Activated T-helper 17 cell treated with anti-CD3 and anti-CD28 coated beads, Interleukin-2, amount 50 U/mL, for 72 hours (primary cell): ENCODE measurements at places on chromosomes 11 and 22. TPM values are rescaled to one million over a fixed set of nuclear protein-coding genes. Genes with fewer than 3 reads are reported as not detected.

DNA sequence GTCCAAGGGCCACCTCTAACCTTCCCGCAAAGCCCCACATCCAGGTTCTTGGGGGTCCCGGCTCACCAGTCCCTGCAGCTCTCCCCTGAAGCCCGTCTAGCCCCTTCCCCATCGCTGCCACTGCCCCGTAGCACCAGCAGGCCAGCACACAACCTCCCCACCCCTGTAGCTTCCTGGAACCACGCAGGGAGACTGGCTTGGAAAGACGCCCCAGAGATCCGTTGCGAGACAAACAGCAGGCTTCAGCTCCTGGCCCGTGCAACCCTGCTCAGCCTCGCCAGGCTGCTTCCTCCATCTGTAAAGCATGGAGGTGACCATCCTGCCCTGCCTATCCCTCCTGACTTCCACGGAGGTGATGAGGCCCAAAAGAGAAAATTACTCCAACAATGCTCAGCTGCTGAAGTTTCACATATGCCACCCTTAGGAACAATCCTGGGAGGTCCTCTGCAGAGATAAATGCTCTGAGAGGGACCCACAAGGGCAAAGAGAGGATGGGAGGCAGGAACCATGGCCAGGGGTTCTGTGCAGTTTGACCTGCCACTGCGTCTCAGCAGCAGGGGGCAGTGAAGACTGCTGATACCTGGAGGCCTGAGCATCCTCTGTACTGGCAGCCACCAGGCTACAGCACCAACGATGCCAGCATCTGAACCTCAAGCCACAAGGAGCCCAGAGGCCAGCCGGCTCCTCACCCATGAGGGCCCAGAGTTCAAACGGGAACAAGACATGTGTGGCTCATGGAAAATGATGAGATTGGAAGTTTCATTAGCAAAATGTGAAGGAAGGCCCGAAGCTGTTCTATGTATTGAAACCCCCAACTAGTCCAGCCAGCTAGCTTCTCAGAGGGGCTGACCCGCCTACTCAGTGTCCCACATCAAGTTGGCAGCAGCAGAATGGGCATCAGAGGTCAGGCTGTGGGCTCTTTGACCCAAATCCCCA is 16.1 kb downstream of the DGCR2 start:
- H3K4me3 ChIP-seq, result no peak overlapping the region
- ATAC-seq, result peak; percentile 39
- H3K27me3 ChIP-seq, result no peaks in the 10 kb centered on the region
- peaks cover 35% of the 10 kb centered on the region for H3K4me1 ChIP-seq

DNA sequence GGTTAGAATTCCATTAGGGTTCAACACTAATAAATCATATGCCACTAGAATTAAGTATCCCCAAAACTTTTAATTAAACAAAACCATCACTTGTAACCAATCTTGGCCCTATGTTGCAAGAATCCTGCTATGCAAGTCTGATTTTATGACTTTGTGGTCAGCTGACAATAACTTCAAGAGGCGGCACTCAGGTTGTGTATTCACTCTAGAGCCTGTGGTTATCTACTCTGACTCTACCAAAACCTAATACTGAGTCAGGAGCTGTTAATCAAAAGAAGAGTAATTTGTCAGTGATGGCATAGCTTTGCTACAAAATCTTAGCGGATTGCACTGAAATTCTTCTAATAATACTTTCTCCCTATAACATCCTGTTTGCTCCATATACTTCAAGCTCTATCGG is 253.7 kb downstream of the AASDHPPT start:
- H3K27me3 ChIP-seq, result no peaks in the 10 kb centered on the region
- no peaks in the 10 kb centered on the region for H3K36me3 ChIP-seq
- no peak for ATAC-seq
- H3K4me3 ChIP-seq, result no peak overlapping the region
- no peaks in the 10 kb centered on the region for H3K4me1 ChIP-seq

DNA sequence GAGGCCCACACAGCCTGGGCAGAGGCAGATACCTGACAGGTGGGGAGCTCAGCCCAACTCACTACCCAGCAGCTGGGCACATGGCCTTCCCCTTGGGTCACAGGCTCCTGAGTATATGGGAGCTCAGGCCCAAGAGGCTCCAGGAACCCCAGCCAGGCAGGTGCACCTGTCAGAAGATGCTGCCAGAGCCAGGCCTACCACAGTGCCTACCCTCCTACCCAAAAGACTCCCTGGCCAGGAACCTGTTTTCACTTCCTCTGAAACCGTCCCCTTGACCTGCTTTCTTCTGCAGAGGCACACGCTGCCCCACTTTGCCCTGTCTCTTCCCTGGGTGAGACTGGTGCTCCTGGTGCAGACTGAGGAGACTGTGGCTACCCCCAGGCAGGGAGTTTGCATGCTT is 2.9 kb downstream of the CHID1 start:
- H3K27ac ChIP-seq, result no peak overlapping the region
- peak overlapping the region; percentile 81 for H3K4me3 ChIP-seq
- peaks cover 10% of the 10 kb centered on the region for H3K4me1 ChIP-seq
- H3K36me3 ChIP-seq, result peaks cover 44% of the 10 kb centered on the region
- no peaks in the 10 kb centered on the region for H3K27me3 ChIP-seq

DNA sequence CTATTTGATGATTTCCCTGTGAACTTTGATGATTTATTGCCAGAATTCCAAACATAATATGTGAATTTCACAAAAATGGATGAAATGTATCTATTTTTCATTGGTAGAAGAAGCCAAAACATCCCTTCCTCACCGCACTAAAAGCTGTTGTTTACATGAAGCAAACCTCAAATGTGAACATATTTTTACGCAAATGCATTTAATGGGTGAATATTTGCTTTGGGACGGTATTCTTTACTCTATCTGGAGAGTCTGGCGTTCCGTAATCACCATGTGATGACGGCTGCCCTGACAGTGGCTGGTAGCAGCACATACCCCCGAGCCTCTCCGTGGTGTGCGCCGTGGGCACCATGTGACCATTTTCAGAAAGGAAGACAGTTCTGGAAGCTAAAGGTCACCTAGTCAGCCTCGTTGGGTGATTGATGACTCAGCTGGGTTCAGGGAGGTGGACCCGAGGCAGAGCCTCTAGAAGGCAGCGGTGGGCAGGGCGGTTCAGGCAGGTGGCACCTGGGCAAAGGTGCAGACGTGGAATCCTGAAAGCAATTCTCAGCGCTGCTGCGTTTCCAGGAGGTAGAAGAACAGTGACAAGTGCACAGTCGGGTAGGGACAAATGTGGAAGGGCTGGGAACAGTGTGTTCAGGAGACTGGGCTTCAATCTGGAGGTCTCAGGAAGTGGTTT is 45.3 kb downstream of the PPARA start:
- H3K4me3 ChIP-seq, result no peak overlapping the region
- no peak for ATAC-seq
- no peak overlapping the region for H3K27ac ChIP-seq

The SEC14L3 gene
- not detected for total RNA-seq

The JHY gene
- total RNA-seq, result 1.2 TPM

The KCNJ11 gene
- not detected for total RNA-seq

DNA sequence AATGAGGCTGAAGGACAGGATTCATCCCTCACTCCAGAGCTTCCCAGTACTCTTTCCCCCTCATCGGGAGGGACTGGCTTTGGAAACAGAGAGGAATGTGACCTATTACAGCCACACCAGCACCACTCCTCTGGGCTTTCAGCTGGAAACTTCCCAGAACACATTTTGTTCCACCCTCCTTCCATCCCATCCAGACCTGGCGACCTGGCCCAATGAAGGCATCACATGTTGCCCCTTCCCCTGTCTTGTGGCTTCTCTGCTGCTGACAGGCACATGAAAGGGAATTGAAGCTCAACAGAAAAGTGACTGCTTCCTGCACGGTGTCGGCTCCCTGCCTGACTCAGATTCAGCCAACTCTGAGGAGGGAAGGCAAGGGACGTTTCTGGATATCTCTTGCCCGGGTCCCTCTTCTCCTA is 19.1 kb downstream of the IRAG1 start:
- peaks cover 55% of the 10 kb centered on the region for H3K27me3 ChIP-seq
- no peaks in the 10 kb centered on the region for H3K4me1 ChIP-seq
- ATAC-seq, result no peak
- no peak overlapping the region for H3K4me3 ChIP-seq

The YPEL4 gene
- total RNA-seq, result 1.5 TPM

DNA sequence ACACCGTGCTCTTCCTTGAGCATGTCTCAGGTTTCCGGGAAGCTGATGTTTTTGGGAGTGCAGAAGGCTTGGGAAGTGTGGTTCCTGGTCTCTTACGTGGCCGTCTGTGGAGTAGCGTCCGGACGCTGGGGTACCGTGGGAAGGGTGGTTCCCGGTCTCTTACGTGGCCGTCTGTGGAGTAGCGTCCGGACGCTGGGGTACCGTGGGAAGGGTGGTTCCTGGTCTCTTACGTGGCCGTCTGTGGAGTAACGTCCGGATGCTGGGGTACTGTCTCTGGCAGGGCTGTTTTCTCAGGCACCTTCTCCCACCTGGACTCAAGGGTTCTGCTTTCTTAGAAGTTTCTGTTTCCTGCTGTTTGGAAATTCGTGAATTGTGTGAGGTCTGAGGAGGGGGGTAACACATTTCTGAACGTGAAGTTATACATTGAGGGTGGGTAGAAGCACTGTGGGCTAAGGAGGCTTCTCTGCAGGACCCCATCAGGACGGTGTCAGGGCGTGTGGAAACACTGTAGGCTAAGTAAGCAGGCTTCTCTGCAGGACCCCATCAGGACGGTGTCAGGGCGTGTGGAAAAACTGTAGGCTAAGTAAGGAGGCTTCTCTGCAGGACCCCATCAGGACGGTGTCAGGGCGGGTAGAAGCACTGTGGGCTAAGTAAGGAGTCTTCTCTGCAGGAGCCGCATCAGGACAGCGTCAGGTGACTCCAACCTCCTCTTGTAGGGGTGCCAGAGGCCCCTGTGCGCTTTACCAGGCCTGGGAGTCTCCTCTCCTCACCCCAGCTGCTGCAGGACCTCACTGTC is 5.3 kb upstream of the IFITM3 start:
- peak overlapping the region; percentile 63 for H3K4me3 ChIP-seq
- H3K4me1 ChIP-seq, result peaks cover 18% of the 10 kb centered on the region
- H3K27ac ChIP-seq, result peak overlapping the region; percentile 88

The CATSPER1 gene
- total RNA-seq, result 2.1 TPM

- no peaks in the 10 kb centered on the region for H3K4me1 ChIP-seq
- no peak within 1 kb of the TSS for H3K4me3 ChIP-seq
- H3K27me3 ChIP-seq, result no peaks in the 10 kb centered on the region
- no peak within 1 kb of the TSS for H3K27ac ChIP-seq
Observed at GRCh38 chr11:55342901-55343300, at the start of gene OR4A16. Gene OR4A16, plus strand, starts transcription at chr11:55343201. Its CDS starts 0 bp downstream, at chr11:55343201.

DNA sequence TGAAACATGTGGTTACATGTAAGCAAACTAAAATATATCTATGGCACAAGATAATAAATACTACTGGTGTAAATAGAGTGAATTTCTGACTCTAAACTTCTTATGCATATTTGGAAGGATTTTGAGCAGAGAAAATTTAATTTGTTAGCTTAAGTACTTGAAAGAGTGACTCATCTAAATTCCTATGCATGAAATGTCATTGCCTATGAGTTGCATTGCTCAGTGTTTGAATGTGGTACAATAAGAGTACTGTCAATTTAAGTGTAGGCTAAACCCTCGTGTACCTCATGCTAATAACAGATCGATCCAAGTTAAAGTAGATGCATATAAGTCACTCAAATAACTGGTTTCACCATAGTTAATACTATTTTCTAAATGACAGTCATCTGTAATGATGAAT is 5.3 kb upstream of the CARD18 start:
- no peaks in the 10 kb centered on the region for H3K27me3 ChIP-seq
- ATAC-seq, result no peak
- H3K4me1 ChIP-seq, result no peaks in the 10 kb centered on the region
- no peak overlapping the region for H3K27ac ChIP-seq
- no peak overlapping the region for H3K4me3 ChIP-seq

DNA sequence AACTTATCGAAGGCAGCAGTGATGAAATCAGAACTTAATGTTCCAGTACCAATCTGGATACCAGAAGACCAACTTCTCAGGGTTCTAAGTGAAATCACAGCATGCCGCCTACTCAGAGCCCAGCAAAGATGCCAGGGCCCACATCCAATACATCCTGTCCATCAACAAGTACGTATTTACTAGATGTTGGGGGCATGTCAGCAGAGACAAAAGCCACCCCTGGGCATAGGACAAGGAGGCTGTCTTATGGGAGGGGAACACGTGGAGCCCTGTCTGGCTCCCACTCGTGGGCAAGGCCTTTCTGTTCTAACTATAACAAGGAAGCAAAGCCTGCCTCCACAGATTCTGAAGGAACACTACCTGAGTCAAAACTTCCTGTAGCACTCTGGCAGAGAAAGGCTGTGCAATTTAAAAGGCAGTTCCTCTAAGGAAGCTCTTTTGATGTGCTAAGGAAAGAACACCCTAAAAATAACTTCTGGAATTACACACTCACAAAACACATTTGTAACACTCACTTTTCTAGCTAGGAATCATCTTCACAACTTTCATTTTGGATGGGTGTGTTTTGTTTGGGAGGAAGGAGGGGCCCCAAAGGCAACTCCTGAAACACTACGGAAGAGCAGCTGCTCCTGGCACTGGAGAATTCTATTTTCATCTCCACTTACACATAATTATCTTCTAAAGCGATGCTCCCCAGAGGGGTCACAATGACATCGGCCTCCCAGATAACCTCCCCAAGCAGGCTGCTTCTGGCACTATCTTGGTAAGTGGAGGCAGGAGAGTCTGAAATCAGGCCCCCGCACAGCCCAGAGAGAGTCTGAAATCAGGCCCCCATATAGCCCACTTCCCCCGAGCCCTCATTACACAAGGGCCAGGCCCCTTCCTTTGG is 14.2 kb downstream of the SMCO4 start:
- peak overlapping the region; percentile 83 for H3K4me3 ChIP-seq
- ATAC-seq, result no peak
- H3K36me3 ChIP-seq, result peaks cover 10% of the 10 kb centered on the region
- no peaks in the 10 kb centered on the region for H3K27me3 ChIP-seq
- H3K4me1 ChIP-seq, result peaks cover 57% of the 10 kb centered on the region

DNA sequence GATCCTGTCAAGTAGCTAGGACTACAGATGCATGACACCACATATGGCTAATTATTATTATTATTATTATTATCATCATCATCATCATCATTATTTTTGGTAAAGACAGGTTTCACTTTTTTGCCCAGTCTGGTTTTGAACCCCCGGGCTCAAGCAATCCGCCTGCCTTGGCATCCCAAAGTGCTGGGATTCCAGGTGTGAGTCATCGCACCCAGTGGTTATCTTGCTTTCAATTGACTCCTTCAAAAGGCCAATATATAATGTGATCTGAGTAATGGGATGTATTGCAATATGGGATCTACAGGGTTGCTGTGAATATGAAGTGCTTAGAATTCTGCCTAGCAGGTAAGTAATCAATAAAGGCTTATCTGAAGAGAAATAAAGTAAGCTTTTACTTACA is 221.2 kb downstream of the SBF2 start:
- no peak for ATAC-seq
- H3K4me3 ChIP-seq, result no peak overlapping the region

DNA sequence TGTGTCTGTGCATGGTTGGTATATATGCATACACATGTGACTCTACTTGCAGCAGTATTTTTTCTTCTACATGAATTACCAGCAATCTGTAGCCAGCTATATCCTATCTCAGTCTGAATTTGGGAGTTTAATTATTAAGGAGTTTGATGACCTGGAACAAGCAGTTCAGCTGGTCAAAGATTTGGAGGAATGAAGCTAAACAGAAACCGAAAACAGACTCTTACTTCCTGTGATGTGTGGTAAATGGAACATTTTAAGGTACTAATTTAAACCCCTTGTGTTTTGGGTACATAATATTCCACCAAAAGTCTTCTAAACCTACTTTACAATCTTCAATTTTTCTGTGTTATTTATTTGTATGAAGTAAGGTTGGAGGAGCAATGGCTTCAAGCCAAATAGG is 124.4 kb upstream of the PGR start:
- ATAC-seq, result no peak
- H3K27me3 ChIP-seq, result no peaks in the 10 kb centered on the region
- no peaks in the 10 kb centered on the region for H3K36me3 ChIP-seq
- H3K27ac ChIP-seq, result no peak overlapping the region
- H3K4me1 ChIP-seq, result no peaks in the 10 kb centered on the region
- H3K4me3 ChIP-seq, result no peak overlapping the region

The MN1 gene
- 0.13 TPM for total RNA-seq

The KRTAP5-2 gene
- total RNA-seq, result not detected
